ENCODE measurements at places on chromosomes 12 and 14.

- no peak for DNase-seq
These were observed 16.5 kb upstream of the HNF1A start for GRCh38 chr12:120961604-120962531.

DNA sequence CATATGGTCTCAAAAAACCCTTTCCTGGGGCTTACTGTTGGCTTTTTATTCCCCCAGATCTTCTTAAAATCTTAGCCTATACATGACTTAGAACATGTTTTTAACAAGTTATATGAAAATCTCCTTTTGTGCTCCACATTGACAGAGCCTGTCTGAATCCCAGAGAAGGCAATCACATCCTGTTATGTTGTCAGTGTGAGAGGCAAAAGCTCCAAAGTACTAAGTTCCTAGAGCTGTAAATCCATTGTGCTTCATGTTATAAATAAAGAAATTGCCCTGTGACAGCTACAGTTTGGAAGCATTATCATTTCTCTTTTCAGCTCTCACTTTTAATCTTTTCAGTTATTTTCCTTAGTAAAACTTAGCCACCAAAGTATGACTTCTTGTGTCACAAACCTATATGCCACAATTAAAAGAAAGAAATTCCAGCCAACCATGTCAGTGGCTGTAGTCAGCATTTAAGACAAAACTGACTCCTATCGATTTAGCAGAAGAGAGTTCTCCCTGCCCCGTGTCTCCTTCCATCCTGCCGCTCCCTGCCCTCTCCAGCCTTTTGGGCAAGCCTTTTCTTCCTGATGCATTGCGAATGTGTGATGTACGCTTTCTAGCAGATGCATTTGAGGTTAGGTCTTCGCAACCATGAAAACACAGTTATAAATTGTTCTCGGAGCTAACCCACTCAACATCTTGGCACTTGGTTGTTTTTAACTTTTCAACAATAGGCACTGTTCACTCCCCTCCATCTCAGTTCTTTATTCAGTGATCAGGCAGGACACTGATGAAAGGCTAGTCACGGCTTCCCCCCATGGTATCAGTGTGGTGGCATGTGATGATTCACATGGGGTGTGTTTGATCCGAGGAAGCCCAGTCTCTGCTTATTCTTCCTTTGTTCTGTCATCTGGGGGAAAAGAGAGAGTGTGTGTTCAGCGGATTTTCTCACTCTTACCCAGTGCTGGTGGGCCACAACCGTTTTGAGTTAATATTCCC is 143.5 kb downstream of the SSPN start:
- DNase-seq, result no peak

DNA sequence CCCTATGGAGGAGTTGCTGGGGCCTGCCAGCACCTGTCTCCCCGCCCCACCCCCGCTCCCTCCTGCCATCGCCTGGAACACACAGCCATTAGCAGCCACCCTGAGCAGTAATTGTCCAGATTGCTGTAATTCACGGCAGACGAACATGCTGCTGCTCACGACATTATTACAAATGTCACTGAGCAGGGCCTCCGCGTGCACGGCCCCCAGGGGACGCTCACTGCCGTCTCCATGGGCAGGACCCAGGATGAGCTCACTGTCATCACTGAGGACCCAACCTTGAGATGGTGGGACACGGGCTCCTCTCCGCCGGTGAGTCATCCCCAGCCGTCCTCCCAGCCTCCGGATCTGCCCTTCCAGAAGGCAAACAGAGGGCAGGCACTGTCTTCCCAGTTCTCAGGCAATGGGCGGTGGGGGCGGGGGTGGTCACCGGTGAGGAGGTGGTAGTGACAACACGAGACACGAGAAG is 100.4 kb downstream of the RFLNA start:
- DNase-seq, result no peak

- DNase-seq, result no peak
These were observed 565 bp downstream of the CEP83 start for GRCh38 chr12:94458877-94459727.

GRCh38 chr12:66252771-66253170 is 49.5 kb upstream of the HELB start:
- DNase-seq, result no peak

DNA sequence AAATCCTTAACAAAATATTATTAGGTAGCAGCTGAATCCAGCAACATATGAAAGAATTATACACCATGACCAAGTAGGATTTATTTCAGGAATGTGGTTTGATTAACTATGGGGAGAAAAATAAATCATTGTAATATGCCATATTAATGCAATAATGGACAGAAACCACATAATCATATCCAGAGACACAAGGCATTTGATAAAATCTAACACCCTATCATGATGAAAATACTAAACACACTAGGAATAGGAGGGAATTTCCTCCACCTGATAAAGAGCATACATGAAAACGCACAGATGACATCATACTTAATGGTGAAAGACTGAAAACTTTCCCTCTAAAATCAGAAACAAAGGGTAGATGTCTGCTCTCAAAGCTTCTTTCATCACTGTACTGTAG is 238.9 kb downstream of the PHLDA1 start:
- no peak for DNase-seq

DNA sequence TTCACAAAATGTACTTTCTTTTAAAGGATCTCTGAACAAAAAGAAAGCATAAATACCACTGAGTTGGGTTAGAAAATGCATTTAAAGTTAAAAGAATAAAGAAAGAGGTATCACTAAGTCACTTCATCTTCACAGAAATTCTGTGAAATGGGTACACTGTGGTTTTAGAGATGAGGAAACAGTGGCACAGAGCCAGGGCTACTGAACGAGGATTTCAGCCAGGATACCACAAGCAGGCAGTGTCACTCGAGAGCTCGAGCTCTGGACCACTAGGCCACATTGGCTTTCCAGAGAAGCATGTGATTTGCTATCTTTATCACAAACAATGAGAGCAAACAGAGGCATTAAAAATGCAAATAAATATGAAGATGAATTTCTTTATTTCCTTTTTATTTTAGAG is 51.0 kb downstream of the WDHD1 start:
- no peak for DNase-seq

DNA sequence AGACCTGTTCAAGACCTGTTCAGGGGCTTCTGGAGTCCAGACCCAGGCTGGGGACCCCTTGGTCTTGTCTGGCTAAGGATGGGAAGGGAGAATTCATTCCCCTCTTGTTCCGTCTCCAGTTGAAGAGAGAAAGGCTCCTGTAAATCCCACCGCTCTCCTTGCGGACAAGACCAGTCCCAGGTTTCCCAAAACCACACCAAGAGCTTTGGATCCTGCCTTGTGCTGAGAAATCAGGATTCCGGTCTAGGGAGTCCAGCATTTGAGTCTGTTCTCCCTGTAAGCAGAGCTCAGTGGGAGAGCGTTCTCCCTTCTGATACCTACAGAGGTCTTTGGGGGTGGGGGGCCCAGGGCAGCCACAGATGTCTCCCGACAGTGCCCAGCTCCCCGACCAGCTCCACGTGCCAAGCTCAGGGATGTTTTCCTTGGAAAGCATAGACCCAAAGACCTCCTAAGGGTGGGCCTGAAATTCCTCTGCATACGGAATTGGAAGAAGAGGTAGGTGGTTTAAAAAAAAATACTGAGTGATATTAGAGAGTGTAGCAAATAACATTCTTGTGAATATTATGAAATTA is 1.9 kb downstream of the HOXC13 start:
- DNase-seq, result no peak

DNA sequence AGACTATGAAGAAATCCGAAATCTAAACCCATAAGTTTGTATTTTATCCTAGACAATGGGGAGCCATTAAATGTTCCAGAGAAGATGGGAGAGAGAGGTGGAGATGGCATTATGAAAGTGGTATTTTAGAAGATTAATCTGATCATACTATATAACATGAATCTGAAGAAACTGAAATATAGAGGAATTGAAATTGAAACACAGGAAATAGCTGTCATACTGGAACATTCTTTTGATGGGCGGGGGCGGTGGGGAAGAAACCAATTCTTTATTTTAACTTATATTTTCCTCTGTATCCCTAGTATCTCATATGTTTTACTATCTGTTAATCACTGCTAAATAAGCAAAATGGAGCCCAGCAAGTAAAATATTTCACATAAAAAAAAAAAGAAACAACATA is 27.0 kb upstream of the FOXN3 start:
- DNase-seq, result no peak

- no peak for DNase-seq
These were observed 14.7 kb downstream of the JAG2 start for GRCh38 chr14:105153739-105154475.

DNA sequence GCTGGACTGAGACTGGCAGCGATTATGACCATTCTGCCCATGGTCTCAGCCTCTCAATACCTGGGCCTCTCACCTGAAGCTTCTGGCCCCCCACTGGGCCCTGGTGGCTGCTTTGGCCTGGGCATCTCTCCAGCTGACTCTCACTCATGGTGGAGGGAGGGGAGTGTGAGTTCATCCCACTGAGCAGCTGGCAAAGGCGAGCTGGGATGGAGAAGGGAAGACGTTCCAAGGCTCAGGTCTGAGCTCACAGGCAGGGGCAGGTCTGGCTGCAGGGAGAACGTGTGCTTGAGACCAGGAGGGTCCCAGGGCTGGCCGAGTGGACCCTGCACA is 103.5 kb downstream of the TMEM121 start:
- no peak for DNase-seq

GRCh38 chr14:72545411-72546311 is 348.2 kb downstream of the DPF3 start:
- DNase-seq, result no peak

DNA sequence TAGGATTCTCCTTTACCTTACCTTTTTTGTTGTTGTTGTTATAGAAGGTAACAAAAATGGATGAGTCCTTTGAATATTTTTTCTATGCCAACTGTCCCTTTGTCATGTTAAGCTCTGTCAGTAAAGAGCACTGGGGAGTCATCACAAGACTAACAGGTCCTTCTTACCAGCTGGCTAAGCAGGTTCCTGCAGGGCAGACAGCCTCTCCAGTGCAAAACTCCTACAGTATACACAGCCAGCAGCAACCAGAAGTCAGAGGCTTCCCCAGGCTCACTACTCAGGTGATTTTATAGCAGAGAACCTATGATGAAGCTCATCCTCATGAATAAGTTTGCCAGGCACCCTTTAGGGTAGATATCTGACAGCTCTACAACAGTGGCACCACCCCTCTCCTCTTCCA is 271.1 kb downstream of the RERGL start:
- DNase-seq, result no peak

GRCh38 chr12:120196363-120196762 is 1.8 kb upstream of the GCN1 start:
- DNase-seq, result no peak

- no peak for DNase-seq
These were observed 302.3 kb upstream of the RGS6 start for GRCh38 chr14:71629765-71630492.

- no peak for DNase-seq
These were observed 28.8 kb downstream of the CCNK start for GRCh38 chr14:99509871-99510555.

- DNase-seq, result no peak
These were observed 121.9 kb upstream of the SLC38A2 start for GRCh38 chr12:46494424-46494823.

GRCh38 chr12:52836042-52836466 is 1.9 kb upstream of the KRT79 start:
- DNase-seq, result no peak

DNA sequence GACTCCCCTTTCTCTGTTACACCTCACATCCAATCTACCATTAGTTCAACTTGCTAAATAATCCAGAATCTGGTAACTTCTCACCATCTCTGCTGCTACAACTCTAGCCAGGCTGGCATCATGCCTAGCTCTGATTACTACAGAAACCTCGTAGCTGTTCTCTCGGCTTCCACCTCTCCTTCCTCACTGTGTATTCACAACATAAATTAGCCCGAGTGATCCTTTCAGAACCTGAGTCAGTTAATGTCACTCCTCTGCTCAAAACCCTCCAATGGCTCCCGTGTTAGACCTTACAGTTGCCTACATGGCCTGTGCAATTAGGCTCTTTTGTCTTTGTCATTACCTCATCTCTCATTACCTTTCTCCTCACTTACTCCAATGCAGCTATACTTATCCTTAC is 139.4 kb downstream of the PDE3A start:
- DNase-seq, result no peak

- DNase-seq, result no peak
These were observed 293.2 kb downstream of the DUSP6 start for GRCh38 chr12:89059056-89059455.

GRCh38 chr12:67424784-67425183 is 155.6 kb downstream of the CAND1 start:
- DNase-seq, result no peak
